ENCODE measurements at places on chromosomes 7 and 10. TPM values are rescaled to one million over a fixed set of nuclear protein-coding genes. Genes with fewer than 3 reads are reported as not detected.

PLEKHA1 gene
- total RNA-seq: 9.0 TPM

CHAT gene
- total RNA-seq: not detected

DNA sequence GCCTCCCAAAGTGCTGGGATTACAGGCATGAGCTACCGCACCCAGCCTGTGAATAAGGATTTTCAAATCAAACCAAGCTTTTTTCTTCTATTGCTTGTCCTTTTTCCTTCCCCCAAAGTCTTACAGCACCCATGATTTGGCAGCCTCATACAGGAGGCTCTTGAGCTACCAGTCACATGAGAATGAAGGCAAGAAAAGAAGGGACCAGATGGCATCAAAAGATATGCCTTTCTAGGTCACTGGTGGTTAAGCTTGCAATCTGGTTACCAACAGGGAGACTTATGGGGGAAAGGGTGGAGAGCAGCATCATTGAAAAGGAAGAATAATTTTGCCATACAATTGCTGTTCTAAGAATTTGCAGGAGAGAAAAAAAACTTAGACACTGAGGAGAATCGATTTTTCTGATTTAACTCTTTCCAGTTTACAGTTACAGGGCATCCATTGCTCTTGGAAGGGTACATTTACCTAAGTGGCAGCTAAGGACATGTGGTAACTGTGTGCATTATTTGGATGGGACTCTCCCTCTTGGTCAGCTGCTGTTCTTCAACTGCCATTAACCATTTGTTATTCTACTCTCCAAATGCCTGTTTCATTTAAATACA, 29.5 kb downstream of the SMNDC1 start:
- no peak overlapping the region for H3K27ac ChIP-seq
- peaks cover 9% of the 10 kb centered on the region for H3K4me1 ChIP-seq
- H3K27me3 ChIP-seq: no peaks in the 10 kb centered on the region
- DNase-seq: no peak
- no peak overlapping the region for H3K4me3 ChIP-seq
- no peaks in the 10 kb centered on the region for H3K36me3 ChIP-seq

SLC26A5 gene
- not detected for total RNA-seq

DNA sequence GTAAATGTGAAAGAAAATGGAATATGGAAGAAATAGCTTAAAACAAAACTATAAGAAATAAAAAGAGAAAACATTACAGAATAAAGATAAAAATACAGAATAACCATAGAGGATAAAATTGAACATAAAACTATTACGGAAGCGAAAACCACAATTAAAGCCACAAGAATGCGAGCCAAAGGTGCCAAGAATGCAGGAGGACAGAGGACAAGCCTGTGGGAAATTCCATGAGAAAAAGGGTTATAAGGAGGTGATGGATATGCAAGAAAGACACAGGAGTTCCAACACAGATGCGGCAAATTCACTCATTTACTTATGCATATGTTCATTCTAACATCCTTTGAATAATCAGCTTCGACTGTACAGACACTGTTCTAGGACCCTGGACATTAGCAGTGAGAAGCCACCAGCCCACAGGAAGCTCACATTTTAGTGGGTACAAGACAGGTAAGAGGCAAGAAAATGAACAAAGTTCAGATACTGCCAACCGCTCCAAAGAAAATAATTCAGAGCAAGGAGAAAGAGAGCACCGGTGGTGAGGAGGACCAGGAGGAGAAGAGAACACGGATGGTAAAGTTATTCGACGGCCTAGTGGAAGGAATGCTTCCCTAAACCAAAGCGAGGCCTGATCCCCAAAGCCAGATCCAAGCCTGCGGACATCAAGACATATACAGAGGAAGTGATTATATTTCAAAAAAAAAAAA, 213.7 kb upstream of the MGMT start:
- no peaks in the 10 kb centered on the region for H3K36me3 ChIP-seq
- no peak overlapping the region for H3K4me3 ChIP-seq
- H3K4me1 ChIP-seq: no peaks in the 10 kb centered on the region

GRCh38 chr7:4260867-4261600, 421.1 kb upstream of the FOXK1 start:
- no peaks in the 10 kb centered on the region for H3K36me3 ChIP-seq
- no peak overlapping the region for H3K4me3 ChIP-seq
- peaks cover 11% of the 10 kb centered on the region for H3K4me1 ChIP-seq
- no peak for DNase-seq

DNA sequence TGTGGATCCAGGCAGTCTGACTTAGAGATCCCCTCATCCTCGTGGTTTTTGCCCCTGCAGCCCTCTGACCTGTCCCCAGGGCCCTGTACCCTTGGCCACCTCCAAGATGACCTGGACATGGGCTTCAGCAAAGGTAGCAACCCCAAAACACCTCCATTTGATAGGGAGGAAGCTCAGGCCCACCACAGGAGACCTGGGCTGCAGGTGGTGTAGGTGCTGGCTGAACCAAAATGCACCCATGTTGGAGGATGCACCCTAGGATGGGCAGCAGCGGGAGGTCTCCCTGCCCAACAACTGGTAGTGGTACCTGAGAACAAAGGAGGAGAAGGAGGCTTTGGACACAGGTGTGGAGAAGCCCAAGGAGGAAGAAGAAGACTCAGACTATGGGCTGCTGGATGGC, 188.7 kb downstream of the ZNF716 start:
- H3K36me3 ChIP-seq: no peaks in the 10 kb centered on the region
- no peak overlapping the region for H3K4me3 ChIP-seq
- H3K27ac ChIP-seq: no peak overlapping the region
- H3K27me3 ChIP-seq: no peaks in the 10 kb centered on the region

- H3K27ac ChIP-seq: no peak overlapping the region
- no peaks in the 10 kb centered on the region for H3K4me1 ChIP-seq
- H3K27me3 ChIP-seq: no peaks in the 10 kb centered on the region
- DNase-seq: no peak
- no peak overlapping the region for H3K4me3 ChIP-seq
These were observed 8.0 kb downstream of the RRP12 start for GRCh38 chr10:97393034-97393573.
